K562 (cell line): ENCODE measurements at places on chromosomes 1 and 21.
A peak's percentile ranks its signal among the peaks of the same experiment; 100 is the strongest.

GRCh38 chr1:187122566-187122965 is 293.8 kb downstream of the PLA2G4A start:
- DNase-seq = no peak

DNA sequence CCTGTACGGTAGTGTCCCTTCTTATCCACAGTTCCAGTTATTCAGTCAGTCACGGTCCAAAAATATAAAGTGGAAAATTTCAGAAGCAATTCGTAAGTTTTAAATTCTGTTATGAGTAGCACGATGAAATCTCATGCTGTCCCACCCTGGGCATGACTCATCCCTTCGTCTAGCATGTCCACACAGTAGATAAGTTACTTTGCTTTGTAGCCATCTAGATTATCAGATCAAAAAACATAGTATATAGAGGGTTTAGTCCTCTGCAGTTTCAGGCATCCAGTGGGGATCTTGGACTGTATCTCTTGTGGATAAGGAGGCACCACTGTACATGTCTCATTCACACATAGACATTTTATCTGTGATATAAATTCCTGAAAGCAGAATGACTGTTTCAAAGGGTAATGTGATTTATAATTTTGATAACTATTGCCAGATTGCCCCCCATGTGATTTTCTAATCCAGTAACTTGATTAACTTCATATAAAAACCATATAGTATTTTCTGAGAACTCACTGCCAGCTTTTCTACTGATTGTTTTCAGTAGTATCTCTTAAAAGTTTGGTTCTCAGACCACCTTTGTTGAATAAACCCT is 143.3 kb downstream of the DYRK1A start:
- no peak for DNase-seq

DNA sequence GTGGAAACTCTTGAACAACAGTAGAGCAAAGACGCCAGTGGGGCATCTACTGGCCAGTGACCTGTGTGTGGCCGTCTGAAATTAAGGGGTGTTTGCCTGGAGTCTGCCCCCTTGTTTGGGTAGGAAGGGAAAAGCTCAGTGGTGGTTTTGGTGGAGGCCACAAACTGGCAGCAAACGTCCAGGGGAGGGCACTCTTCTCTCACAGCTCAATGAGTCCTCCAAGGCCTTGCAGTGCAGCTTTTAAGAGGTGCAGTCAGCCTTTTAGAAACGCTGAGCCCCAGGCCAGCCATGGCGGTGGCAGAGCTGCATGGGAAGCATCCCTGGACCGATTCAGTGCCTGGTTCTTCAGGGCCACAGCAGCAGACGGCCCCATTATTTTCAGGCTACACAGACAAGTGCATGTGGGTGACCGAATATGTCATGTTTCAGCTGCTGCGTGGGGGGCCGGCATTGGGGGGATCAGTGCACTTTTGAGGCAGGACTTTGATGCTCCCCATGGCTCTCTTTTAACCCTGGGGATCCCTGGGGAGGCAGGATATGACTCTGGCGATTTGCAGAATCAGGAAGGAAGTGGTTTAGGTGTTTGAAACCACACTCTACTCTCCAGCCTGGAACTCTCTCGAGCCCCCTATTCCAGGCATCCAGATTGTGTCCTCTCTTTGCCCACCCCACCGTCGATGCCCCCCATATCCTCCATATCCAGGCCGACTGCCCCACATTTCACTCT is 414.0 kb downstream of the PRDM2 start:
- peak; percentile 38 for DNase-seq

DNA sequence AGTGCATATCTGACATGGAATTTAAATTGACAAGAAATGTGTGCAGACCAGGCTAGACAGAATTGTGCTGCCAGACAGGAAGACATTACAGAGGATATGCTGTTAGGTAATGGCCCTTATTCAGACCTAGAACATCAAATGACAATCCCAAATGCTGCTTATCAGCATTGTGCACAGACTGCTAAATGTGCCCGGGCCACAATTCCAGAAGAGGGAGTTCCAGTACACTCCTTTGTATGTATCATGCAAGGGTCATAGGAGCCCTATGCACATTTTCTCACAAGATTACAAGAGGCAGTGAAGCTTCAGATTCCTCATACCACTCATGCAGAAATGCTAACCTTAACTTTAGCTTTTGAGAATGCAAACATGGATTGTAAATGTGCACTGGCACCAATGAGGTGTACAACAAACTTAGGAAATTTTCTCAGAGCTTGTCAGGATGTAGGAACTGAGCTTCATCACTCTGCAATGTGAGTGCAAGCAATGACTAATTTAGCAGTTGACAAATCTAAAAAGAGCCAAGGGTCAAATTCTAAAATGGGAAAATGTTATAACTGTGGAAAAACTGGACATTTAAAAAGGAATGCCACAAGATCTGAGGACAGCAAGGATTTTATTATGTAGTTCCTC is 273.5 kb downstream of the COL11A1 start:
- DNase-seq = no peak

DNA sequence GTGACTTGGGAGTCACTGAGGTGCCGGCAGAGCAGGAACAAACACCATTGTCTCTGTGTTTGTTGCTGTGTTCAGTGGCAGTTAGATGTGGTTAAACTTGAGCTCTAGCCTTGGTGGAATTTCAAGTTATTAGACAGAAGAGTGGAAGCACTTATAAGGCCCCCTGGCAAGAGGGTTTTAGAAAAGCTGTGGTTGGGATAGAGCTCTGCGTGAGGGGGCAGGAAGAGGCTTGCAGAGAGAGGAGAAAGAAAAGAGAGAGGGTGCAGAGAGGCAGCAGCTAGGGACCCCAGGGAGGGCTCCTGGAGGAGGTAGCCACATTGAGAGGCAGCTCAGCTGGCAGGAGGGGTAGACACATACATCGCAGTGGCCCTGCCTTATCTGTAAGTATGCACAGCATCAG is 128.2 kb downstream of the GALNT2 start:
- DNase-seq = no peak

DNA sequence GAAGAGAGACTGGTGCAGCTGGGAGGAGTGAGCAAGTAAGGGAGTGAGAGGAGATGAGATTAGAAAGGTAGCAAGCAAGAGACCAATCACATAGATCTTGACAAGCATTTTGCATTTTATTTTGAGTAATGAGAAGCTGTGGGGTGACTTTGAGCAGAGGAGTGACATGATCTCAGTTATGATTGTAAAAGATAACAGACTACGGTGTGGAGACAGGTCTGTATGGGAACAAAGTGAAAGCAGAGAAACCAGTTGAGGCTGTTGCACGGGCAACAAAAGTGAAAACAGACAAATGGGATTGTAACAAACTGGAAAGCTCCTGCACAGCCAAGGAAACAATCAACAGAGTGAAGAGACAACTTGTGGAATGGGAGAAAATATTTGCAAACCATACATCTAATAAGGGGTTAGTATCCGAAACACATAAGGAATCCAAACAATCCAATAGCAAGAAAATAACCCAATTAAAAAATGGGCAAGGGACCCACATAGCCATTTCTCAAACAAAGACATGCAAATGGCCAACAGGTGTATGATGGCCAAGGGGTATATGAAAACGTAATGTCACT is 68.4 kb downstream of the SNRPE start:
- no peak for DNase-seq

DNA sequence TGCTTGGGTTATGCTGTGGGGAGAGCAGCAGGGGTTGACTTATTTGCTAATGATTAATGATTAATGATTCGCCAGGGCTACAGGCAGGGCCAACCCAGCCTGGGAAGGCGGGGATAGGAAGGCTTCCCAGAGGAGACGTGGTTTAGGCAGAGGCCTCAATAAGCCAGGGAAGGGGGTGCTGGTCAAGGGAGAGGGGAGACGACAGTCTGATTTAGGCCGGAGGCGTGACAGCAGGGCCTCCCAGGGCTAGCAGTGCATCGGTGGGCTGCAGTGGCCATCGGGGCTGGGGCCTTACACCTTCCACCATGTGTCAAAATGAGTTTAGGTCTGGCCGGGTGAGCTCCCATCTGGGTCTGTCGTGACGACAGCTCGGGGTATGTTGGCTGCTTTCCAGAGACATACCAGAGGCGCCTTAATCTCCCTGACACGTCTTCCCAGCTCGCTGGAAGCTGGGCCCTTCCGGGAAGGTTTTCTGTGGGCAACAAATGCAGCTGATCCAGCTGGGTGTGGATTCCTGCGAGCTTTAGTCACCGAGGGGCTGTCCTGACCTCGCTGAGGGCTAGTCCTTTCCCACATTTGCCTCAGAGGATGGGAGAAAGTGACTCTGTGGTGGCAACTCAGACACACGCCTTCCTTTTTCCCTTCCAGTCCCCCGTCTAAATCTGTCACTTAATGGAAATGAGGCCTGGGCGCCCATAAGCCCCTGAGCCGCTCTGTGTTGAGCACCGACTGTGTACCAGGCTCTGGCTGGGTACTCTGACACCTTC is 3.7 kb upstream of the SLC1A7 start:
- peak; percentile 70 for DNase-seq

- DNase-seq = peak; percentile 30
These were observed 222.9 kb upstream of the KCNK2 start for GRCh38 chr1:214859647-214860046.

DNA sequence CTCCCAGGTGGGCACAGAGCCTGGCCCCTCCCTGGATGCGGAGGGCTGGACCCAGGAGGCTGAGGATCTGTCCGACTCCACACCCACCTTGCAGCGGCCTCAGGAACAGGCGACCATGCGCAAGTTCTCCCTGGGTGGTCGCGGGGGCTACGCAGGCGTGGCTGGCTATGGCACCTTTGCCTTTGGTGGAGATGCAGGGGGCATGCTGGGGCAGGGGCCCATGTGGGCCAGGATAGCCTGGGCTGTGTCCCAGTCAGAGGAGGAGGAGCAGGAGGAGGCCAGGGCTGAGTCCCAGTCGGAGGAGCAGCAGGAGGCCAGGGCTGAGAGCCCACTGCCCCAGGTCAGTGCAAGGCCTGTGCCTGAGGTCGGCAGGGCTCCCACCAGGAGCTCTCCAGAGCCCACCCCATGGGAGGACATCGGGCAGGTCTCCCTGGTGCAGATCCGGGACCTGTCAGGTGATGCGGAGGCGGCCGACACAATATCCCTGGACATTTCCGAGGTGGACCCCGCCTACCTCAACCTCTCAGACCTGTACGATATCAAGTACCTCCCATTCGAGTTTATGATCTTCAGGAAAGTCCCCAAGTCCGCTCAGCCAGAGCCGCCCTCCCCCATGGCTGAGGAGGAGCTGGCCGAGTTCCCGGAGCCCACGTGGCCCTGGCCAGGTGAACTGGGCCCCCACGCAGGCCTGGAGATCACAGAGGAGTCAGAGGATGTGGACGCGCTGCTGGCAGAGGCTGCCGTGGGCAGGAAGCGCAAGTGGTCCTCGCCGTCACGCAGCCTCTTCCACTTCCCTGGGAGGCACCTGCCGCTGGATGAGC is 34.2 kb downstream of the TRIM11 start:
- DNase-seq = peak; percentile 69

DNA sequence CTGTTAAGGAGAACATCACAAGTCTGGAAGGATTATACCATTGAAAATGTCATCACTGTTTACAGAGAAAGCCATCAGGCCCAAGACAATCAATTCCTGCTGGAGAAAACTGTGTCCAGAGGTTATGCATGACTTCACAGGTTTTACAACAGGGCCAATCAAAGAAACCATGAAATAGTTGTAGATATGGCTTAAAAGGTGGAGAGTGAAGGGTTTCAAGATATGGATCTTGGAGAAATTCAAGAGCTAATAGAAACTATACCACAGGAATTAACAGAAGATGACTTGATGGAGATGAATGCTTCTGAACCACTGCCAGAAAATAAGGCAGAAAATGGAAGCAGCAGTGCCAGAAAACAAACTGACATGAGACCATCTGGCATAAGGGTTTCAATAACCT is 30.2 kb downstream of the USP1 start:
- DNase-seq = no peak

DNA sequence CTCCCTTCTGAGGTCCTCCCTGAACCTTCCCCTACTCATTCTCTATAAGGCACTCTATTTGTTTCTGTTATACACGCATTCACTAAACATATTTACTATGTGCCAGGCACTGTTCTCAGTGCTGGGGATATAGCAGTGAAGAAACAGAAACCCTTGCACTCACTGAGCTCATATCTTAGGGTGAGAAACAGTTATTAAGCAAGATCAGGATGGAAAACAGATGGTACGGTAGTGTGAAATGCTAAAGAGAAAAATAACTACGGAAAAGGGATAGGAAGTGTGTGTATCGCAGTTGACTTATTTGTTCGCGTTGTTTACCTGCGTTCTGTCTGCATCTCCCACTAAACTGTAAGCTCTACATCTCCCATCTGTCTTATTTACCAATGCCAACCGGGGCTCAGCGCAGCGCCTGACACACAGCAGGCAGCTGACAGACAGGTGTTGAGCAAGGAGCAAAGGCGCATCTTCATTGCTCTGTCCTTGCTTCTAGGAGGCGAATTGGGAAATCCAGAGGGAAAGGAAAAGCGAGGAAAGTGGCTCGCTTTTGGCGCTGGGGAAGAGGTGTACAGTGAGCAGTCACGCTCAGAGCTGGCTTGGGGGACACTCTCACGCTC is 572 bp downstream of the CYB5RL start:
- no peak for DNase-seq

DNA sequence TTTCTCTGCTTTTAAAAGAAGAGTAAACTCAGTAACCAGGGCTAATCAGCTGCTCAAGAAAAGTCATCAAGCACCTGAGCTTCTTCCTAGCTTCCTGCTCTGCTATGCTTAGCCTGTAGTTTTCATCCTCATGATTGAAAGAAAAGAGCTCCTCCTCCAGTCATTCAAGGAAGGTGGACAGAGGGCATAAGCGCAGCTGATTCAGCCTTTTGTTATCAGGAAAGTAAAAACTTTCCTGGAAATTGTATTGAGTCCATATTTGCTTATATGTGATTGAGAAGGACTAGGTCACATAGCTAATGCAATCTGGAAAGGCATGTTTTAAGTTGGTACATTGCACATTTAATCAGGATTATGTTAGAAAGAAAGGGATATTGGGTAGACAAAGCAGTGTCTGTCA is 8.5 kb upstream of the BACH1 start:
- no peak for DNase-seq

DNA sequence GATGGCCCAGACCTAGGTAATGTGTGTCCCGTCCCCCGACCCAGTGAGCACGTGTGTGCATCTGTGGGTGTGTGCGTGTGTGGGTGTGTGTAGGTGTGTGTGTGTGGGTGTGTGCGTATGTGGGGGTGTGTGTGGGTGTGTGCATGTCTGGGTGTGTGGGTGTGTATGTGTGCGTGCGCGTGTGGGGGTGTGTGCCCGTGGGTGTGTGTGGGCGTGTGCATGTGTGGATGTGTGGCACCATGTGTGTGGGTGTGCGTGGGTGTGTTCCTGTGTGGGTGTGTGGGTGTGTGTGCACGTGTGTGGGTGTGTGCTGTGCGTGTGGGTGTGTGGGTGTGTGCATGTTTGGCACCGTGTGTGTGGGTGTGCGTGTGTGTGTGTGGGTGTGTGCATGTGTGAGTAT is 309.5 kb downstream of the KIF26B start:
- no peak for DNase-seq

GRCh38 chr1:165228111-165228655 is 128.3 kb downstream of the LMX1A start:
- DNase-seq = no peak

DNA sequence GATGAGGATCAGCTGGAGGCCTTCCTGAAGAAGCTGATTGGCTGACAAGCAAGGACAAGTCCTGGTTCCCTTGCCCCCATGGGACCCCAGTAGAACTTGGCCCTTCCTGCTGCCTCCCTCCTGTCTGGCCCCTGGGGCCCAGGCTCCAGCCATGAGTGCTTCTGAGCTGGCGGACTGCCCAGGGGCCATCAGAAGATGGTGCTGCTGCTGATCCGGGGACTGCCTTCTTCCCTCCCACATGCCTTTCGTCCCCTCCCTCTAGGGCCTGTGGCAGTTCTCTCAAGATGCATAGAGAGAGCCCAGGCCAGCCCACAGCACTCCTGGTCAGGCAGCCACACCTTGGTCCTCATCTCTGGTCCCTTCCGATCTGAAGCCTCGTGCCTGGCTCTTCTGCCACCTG is 57.9 kb upstream of the PRKACB start:
- DNase-seq = no peak

GRCh38 chr1:15192916-15193550 is 39.5 kb downstream of the TMEM51 start:
- no peak for DNase-seq
